ENCODE measurements at places on chromosomes 2 and 18.
A peak's percentile ranks its signal among the peaks of the same experiment; 100 is the strongest.

DNA sequence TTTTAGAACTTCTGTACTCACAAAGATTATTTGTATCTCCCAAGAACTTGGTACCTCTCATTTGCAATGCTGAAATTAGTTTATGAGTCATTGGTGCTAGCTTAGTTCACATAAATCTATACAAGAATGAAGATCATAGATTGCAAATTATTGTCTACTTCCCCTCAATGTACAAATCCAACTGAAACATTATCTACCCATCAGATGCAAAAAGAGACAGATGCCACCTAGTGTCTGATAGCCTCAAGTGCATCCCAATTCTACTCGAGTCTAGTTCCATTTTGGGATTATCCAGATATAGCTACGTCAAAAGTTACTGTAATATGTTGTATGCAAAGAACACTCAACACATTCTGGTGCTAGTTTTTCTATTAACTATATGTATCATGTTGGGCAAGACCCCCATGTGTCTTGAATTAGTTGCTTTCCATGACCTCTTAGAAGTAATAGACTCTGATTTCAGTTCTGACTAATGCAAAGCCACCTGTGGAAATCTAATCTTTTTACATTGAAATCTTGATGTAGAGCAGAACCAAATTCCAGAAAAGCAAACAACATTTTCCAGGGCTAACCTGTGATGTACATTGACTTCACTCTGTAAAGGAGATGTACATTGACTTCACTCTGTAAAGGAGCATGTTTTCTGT, 210.0 kb downstream of the RBM43 start:
- no peak for DNase-seq

- DNase-seq, result no peak
These were observed 751.2 kb downstream of the CNTNAP5 start for GRCh38 chr2:124776332-124776731.

GRCh38 chr2:54384301-54385203, 71.6 kb upstream of the SPTBN1 start:
- no peak for DNase-seq

DNA sequence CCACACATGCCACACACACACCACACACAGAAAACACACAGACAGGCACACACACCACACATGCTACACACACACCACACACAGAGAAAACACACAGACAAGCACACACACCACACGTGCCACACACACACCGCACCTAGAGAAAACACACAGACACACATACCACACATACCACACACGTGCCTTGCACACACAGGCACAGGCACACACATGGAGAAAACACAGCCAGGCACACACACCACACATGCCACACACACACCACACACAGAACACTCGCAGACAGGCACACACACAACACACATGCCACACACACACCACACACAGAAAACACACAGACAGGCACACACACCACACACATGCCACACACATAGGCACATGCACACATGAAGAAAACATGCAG, 242.1 kb upstream of the MYT1L start:
- no peak for DNase-seq

DNA sequence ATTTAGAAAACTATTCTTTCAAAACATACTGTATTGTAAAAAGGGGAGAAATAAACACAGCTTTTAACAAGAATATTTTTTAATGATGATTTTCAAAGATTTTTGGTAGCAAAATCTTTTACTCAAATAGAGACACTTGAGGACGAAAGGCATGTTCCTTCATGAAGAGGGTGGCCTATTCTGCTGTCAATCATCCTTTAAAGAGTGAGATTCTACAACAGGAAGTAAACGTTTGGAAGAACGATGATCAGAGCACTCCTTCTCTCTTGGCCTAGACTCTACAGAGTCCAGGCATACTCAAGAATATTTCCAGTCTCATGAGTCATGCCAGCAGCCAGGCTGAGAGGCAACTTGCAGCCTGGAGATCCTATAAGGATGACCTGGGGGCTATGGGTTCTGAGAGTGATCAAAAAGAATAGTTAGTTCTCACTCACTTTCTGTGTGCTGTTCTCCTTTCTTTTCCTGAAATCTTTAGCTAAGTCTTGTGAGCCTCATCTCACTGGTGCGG, 62.4 kb upstream of the TCF4 start:
- DNase-seq, result no peak

- no peak for DNase-seq
These were observed 45.4 kb upstream of the CTDP1 start for GRCh38 chr18:79634186-79634585.

- no peak for DNase-seq
These were observed 167.3 kb downstream of the SEPTIN10 start for GRCh38 chr2:109446278-109447131.

GRCh38 chr2:236858661-236859060, 227.0 kb upstream of the COPS8 start:
- no peak for DNase-seq

- no peak for DNase-seq
These were observed 2.9 kb upstream of the CRIM1 start for GRCh38 chr2:36352701-36353100.

GRCh38 chr2:49950646-49951045, 796.3 kb upstream of the FSHR start:
- DNase-seq, result no peak

DNA sequence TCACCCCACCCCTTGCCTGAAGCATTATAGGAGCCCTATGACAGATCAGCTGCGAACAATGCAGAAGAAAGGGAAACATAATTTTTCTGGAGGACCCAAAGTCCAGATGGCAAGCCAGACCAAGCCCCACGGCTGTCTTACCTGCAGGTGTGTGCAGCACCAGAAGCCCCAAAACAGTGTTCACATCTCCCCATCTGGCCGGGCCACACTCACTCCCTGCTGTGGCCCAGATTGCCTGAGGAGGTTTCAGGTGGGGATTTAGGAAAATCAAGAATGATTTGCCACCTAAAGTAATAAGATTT, 11.7 kb upstream of the STK17B start:
- no peak for DNase-seq

DNA sequence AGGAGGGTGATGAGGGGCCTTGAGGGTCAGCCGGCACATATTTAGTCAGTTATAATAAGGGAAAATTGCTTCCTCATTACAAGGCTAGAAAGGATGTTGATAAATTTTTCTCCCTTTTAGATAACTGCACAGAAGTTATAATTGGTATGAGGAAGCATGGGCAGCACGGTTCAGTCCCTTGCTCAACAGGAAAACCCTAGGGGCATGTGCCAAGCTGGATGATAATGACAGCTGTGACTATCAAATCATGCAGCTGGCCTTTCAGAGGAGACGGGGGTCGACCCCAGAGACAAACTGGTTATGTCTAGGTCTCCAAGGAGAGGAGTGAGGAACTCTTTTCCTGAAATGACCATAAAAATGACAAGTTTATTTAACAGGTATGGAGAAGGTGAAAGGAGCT, 448.1 kb upstream of the VRK2 start:
- no peak for DNase-seq

GRCh38 chr18:9563331-9563730, 51.0 kb downstream of the PPP4R1 start:
- no peak for DNase-seq

- no peak for DNase-seq
These were observed 227.8 kb upstream of the CDH2 start for GRCh38 chr18:28404694-28405093.

GRCh38 chr2:143720095-143720664, 591.0 kb downstream of the ARHGAP15 start:
- DNase-seq, result no peak

- peak; percentile 61 for DNase-seq
These were observed 219.8 kb upstream of the PARD3B start for GRCh38 chr2:204325468-204325867.

DNA sequence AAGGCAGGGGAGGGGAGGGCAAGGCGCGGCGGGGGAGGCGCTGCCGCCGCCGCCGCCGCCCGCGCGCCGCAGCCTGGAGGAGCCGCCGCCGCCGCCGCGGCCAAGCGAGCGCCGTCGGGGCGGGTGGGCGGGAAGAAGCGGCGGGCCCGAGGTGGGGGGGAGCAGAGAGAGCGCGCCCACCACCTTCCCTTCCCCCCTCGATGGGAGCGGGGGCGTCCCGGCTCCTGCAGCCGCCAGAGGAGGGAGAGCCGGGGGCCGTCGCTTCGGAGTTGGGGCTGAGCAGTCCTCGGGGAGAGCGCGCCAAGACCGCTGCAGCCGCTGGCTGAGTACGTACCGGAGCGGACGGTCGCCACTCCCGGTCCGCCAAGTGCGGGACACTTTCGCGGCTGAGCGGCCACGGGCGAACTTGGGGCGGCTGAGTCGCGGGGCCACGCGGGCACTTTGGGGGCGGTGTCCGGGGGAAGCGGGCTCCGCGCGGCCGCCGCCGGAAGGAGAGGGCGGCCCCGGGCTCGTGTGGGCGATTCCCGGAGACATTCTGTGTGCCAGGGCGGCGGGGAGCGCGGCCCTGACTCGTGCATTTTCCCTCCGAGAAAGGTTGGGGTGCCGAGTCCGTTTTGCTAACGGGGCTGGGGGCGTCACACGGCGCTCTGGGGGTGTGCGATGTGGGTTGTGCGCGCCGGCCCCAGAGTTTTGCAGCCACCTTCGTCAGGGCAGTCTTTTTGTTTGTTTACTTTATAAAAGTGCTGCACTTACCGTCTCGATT, at the start of gene NAB1:
Gene NAB1, plus strand, starts transcription at position 49 of the 763 bp plus-strand sequence. CDS start 10,094 bp downstream, outside the sequence.
- no peak for DNase-seq

GRCh38 chr18:57015451-57015850, 131.4 kb upstream of the BOD1L2 start:
- no peak for DNase-seq

GRCh38 chr2:206920310-206920709, 19.0 kb upstream of the CPO start:
- DNase-seq, result no peak

DNA sequence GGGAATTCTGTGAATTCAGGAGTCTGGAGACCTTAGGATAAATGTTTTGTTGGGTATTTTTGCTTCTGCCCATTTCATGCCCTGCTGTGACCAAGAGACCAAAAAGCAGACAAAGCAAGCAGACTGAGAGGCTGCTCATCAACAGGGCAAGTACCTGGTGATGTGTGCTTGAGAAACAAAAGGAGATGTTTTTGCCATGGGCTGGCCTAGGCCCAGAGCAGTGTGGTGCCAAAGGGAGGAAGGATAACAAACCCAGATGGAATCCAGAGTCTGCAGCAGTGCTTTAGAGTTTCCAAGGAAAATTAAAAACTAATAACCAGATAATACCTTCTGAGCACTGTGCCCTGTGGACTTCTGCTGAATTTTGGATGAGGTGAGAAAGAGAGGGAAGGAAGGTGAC, 538.4 kb downstream of the STK39 start:
- no peak for DNase-seq

DNA sequence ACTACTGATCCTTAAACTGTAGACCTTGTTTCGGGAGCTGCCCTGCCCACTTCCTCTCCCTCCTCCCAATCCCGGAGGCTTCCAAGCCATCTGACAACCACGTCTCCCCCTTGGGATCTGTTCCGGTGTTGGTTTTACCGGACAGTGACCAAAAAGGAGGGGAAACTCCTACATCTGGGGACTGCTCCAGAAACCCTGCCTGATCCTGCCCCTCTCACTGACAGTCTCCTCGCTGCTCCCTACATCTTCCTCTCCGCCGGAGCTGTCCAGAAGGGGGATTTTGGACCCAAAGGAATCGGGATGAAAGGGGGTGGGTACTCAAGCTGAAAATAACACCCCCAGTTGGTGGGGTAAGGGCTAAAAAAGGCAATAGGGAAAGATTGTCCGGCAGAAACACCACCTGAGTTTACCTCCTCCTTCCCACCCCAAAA, 1.5 kb downstream of the INO80D start:
- peak; percentile 77 for DNase-seq

- no peak for DNase-seq
These were observed 884.3 kb downstream of the DCC start for GRCh38 chr18:53224128-53224778.

- DNase-seq, result no peak
These were observed 517.1 kb upstream of the SYT4 start for GRCh38 chr18:43794363-43794762.

GRCh38 chr2:201680743-201681142, 17.7 kb downstream of the MPP4 start:
- DNase-seq, result no peak

DNA sequence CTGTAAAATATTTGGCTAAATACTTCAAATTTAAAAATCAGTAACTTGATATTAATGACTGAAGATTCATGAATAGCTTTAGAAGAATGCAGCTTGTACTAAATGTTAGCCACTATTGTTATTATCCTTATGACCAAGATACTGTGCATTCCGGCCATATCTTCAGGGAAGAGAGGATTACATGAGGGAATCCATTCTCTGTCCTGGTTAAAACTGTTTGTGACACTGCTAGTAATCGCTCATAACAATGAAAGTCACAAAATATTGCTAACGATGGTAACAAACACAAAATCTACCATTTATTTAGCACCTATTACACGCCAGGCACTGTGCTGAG, 217.7 kb downstream of the PRKCE start:
- no peak for DNase-seq

GRCh38 chr18:9913151-9913525, 678 bp upstream of the VAPA start:
- no peak for DNase-seq

DNA sequence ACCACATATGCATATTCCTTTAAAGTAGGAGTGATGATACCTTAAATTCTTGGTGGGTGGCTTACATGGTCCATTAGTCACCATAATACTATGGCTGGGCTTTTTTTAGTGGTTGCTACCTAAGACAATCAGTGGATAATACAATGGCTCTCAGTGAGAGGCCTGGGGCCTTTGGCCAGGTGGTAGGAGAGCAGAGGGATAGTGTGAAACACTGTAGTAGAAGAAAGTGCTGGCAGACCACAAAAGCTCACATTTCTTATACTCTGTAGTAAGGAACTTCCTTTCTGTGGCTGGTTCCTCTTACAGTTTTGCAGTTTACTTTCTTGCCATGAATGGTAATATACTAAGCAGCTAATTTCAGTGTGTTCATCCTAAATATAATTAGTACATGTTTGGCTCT, 583.5 kb downstream of the XIRP2 start:
- DNase-seq, result no peak

- no peak for DNase-seq
These were observed 4.4 kb upstream of the RNF103 start for GRCh38 chr2:86628091-86628522.

DNA sequence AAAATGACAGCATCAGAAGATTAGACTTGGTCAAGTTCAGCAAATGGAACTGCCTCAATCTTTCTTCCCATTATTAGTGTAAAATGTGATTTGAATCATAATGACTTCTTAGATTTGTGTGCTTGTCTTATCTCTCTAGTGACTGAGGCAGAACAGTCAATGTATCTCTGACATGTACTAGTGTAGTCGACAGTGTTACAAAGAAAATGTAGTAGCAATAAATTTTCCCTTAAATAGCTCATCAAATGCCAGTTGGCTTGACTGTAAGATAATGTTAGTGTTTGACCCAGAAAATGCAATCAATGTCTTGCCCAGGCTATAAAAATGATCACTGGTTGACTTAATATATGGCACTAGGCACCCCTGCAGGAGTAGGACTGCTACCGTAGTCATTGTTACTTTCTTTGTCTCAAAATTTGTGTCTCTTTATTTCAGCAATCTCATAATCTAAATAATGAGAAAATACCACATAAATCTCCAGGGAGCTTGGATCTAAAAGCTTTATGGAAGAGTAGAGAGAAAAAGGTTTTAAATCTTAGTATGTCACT, 1336.7 kb downstream of the DPP10 start:
- DNase-seq, result no peak

Measured in HFF-Myc (cell line).